ENCODE measurements at places on chromosomes 12 and 14. TPM values are rescaled to one million over a fixed set of nuclear protein-coding genes. Genes with fewer than 3 reads are reported as not detected.

- no peak for DNase-seq
Measured at GRCh38 chr12:105492591-105493545, 162.4 kb downstream of the C12orf75 start.

DNA sequence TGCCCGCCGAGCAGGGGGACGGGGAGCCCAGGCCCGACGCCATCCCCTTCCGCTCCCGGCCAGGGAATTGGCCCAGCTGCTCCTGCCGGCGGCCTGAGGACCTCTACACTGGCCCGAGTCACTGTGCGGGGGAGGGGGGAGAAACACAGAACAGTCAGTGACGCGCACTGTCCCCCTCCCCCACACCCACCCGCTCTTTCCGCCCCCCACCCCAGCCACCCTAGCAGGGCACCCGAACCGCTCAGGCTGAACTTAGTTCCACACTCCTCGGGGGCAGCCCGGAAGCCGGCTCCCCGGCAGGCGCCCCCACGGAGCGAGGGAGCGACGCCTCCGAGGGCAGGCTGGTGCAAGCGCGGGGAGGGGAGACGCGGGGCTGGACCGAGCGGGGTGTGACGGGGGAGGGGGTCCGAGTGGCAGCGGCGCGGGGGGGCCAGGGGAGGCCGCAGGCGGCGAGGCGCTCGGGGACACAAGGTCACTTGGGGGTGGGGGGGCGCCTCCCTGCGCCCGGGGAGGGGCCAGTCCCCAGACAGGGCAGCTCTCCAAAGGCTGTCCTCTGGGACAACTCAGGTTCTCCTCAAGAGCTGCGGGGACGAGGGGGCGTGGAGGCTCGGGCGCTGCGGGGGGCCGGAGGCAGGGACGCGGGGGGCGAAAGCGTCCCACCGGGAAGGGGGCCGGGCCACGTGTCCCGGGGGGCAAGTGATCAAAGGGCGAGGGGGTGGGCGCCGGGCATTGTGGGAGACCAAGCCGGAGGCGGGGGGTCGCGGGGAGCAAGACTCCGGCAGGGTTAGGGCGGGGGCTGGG is 648 bp downstream of the CHD4 start:
- peak; percentile 82 for DNase-seq

The BEGAIN gene
- total RNA-seq: 1.3 TPM

The DLK1 gene
- not detected for total RNA-seq

GRCh38 chr12:30952015-30952414 is 25.5 kb downstream of the TSPAN11 start:
- no peak for DNase-seq

- no peak for DNase-seq
Measured at GRCh38 chr14:93901813-93902212, 25.3 kb upstream of the FAM181A start.

The KMT2D gene
- 114 TPM for total RNA-seq

GRCh38 chr14:63713058-63713457 is 14.8 kb downstream of the SGPP1 start:
- no peak for DNase-seq

DNA sequence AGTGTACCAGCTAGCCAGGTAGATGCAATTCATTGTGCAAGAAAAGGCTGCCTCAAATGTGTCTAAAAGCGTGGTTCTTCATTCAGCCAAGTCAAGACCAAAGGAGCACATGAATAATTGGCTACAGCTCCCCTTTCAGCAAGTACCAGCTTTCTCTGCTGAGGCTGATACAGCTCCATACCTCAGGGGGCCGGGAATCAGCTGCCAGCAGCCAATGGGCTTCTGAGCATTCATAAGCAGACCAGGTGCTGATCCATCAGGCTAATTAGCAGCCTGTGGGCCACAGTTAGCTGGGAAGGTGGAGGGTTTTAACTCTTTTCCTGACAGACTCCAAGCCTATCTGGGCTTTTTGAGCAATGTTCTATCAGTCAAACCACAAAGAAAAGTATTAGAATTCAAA is 264.7 kb downstream of the APAF1 start:
- no peak for DNase-seq

The PTCSC3 gene
- 1.5 TPM for total RNA-seq

DNA sequence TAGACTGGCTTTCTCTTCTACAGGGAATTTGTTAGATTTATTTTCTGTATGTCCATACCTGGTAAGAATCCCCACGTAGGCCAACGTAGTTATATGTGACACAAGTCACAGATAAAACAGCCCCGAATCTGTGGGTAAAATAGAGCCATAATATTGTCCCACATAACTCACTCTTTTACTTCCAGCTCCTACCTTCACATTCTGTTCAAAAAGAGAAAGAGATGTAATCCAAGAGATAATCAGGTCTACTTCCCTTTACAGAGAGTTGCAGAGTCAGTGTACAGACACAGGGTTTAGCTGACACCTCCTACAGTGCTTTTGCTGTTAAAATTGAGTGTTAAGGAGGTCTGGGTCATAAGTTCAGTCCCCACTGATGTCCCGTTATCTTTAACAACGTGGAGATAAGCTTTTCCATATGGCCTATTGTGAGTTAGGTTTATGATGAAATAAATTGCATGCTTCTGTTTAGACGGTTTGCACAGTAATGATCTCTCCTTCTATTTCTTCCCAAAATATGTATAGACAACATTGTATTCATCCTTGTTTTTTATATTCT is 446.5 kb downstream of the ADAMTS20 start:
- DNase-seq: no peak

GRCh38 chr12:28844718-28845117 is 304.4 kb upstream of the FAR2 start:
- DNase-seq: no peak

- no peak for DNase-seq
Measured at GRCh38 chr14:35556548-35556947, 22.6 kb downstream of the INSM2 start.

The SLC4A8 gene
- total RNA-seq: 8.3 TPM

The IAPP gene
- not detected for total RNA-seq

The AHNAK2 gene
- 10.8 TPM for total RNA-seq

DNA sequence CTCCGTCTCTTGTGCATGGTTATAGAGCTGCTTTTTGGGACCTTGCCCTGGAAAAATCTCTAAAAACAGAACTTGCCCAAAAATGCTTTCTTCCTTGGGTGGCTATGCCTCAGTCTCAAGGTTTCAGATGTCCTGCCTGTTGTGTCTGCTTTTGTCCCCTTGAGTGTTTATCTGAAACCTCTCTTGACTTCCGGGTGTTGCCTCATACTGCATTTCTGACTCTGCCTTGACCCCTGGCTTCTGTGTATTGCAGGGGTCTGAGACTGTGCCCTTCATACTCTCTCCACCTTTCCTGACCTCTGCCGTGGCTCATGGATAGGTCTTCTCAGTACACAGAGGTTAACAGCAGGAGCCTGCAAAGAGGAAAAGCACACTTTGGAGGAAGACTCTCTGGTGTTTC is 124.8 kb upstream of the NTF3 start:
- DNase-seq: no peak

The HOXC4 gene
- total RNA-seq: 0.47 TPM

DNA sequence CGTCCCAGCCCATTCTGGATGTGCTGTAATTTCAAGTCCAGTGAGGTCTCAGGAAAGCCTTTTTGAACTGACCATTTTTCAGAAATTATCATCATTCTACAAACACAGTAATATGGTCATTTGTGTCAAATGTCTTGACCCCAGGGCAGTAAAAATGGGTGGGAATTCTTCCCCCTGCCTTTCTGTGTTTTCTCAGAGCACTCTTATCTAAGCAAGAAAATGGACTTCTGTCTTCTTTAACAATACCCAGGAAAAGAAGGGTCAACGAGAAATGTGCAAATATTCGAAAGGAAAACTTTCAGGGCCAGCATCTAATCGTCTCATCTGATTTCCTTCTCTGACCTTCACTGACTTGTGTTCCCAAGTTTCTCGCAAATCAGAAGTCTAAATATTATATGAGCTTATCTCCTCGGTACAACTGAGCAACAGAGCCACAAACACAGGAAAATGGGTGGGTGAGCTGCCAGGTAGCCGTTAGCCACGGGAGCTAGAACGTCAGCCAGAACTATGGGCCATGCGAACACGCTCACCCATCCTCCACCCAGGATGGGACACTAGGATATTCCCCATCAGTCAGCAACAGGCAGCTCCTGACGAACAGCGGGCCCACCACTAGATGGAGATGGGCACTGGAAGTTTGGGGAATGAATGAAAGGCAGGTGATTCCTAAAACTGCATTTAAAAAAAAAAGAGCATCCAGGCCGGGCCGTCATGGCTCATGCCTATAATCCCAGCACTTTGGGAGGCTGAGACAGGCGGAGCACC is 57.1 kb downstream of the VWF start:
- no peak for DNase-seq

DNA sequence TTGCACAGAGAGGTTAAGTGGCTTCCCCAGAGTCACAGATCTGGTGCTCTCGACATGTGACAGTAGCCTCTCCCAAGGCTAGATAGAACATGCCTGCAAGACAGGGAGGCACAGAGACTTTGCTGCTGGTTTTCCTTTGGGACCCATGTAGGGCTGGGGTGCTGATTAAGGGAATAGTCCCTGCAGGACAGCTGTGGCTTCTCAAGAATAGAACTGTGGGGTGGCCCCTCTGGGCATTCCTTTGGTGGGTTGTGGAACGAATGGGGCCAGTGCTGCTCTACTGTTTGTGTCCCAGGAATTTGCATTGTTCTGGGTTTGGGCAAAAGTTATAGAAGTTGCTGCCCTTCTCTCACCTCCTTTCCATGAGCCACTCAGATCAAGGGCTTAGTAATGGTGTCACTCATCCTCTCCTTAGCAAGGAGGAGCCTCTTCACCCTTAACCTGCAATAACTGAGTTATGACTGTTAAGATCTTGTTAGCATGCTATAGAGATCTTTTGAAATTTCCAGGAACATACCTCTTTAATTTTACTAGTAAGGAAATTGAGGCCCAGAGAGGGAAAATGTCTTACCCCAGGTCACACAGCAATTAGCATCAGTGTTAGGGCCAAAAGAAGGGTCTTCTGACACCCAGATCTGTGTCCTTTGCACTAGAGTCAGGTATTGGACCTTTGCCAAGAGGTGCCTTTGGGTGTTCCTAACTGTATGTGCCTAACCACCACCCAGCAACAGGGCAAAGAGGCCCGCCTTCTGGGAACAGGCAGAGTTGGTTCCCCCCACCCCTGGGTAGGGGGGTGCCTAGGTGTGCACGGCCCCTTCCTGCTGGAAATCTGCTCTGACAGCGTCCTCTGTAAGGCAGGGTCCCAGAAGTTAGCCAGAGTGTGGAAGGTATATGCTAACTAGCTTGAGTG is 31.4 kb downstream of the CD9 start:
- no peak for DNase-seq

- no peak for DNase-seq
Measured at GRCh38 chr14:94329857-94330256, 6.7 kb upstream of the SERPINA6 start.

- peak; percentile 90 for DNase-seq
Measured at GRCh38 chr12:109110988-109111495, 5.3 kb upstream of the ACACB start.

DNA sequence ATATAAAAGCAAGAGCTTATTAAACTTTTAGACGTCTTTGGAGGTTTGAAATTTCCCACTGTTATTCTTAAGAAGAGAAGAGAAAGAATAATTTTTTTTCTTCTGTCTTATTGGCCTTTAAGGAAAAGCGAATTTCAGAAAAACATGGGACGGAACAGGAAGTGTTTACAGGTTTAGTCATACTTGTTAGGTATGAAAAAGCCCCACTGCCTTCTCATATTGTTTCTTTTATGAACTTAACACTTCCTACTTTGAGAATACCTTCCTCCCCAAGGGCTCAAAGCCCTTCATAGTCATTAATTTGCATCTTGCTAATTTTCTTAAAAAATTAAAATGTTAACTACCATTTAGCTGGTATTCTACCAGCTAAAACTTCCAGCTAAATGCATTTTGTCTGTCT is 82.0 kb downstream of the ETV6 start:
- DNase-seq: no peak

DNA sequence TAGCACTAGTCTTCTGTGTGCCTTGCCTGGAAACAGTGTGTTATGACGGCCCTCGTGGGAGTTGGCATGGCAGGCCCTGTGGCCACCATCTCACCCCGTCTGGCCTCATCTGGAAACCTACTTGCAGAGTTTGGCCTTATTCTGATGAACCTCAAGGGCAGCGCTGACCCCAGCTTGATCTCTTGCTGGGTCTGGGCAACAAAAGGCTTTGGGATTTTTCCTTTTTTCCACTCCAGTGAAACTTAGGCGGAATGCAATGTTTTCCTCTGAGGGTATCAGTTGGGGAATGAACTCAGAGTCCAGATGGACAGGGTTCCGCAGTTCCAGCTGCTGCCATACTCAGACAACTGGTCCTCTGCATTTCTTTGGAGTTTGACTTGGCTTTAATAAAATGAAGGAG is 15.9 kb downstream of the CACNA1C start:
- DNase-seq: no peak

DNA sequence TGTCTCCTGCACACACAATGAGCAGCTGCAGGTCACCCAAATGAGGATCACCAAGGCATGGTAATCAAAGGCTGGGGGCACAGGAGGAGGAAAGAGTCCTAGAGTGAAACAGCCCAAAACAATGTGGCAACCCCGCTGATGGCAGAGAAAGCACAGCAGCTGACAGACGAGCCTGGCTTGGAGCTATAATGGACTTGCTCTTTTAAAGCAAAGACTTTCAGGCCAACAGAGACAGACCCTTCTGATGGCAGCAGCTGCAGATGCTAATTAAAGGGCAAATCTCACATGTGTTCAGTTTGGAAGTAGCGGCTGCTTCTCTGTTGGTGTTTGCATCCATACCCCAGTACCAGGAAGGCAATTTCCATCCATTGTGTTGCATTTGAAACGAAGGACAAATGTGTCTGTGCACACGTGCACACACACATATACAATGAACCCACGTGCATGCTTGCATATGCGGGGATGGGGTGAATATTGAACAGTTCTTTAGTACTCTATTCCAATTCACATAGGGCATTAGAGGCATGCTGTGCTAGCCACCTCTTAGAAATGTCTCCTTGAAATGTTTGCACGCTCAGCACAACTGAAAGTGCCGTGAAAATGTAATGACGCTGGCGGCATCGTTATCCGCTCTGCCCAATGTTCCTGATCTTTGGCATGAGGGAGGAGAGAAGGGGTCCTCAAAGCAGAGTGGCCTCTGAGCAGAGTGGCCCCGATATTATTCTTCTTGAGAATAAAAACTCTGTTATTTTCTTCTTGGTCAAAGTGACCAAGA is 38.1 kb downstream of the CIT start:
- no peak for DNase-seq

DNA sequence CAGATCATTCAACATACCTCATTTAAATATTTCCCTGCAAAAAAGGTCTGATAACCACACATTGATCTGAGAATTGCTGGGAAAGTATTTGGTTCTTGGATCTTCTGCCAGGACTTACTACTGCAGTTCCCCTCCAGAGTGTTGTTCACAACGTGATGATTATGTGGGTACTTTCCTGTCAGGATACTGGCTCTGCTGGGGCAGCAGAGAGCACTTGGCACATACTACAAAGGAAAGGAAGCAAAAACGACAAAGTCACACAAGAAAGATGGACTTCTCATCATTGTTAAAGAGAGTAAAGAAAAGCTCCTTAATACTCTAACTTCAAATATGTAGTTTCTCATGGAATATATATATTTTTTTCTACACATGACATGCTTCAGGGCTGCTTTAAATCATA is 11.5 kb downstream of the GNS start:
- no peak for DNase-seq
